ENCODE measurements at places on chromosomes 12 and 14. TPM values are rescaled to one million over a fixed set of nuclear protein-coding genes. Genes with fewer than 3 reads are reported as not detected.

Gene RIMBP2
- total RNA-seq = not detected

DNA sequence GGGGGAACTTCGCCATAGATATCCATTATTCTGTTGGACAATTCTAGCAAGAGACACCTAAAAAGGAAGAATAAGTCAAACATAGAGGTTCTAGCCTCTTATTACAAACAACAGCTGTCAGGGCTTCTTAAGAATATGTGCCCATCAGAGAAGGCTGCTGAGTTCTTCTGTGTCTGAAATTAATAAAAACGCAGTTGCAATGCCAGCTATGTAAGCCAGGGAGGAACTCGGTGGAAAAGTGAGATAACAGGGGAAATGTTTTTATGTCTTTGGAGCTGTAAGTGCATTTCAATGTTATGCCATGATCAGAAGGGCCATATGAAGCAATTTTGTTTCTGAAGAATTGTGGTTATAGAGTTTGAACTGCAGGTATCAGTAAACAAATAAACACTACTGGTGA is 95.0 kb downstream of the SYT1 start:
- no peak for DNase-seq
- no peak overlapping the region for H3K27ac ChIP-seq
- no peaks in the 10 kb centered on the region for H3K36me3 ChIP-seq
- H3K27me3 ChIP-seq = no peaks in the 10 kb centered on the region
- H3K4me3 ChIP-seq = no peak overlapping the region

- no peaks in the 10 kb centered on the region for H3K27me3 ChIP-seq
- H3K4me3 ChIP-seq = no peak overlapping the region
- H3K4me1 ChIP-seq = peaks cover 2% of the 10 kb centered on the region
- H3K27ac ChIP-seq = no peak overlapping the region
- peaks cover 13% of the 10 kb centered on the region for H3K36me3 ChIP-seq
Measured at GRCh38 chr14:92665661-92666110, 82.7 kb downstream of the LGMN start.

- H3K27ac ChIP-seq = no peak overlapping the region
- no peak for DNase-seq
- H3K27me3 ChIP-seq = no peaks in the 10 kb centered on the region
- no peaks in the 10 kb centered on the region for H3K4me1 ChIP-seq
Measured at GRCh38 chr14:104523546-104523935, 56.0 kb upstream of the C14orf180 start.

DNA sequence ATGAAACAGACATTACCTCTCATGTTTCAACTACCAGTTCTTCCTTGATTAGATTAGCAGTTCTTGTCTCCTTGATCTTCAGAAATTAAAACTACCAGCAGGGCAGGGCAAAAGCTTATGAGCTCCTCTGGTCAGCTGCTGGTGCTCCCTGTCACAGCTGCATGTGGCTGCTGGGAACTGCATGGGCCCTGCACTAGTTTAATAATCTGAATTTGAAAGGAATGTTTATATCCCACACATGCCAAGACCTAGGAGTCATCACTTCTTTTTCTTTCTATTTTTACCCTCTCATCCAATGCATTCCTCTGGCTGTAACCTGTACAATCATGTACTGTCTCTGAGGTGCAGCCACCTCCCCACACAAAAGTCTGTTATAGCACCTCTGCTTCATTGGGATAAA is 73.9 kb downstream of the ARMH4 start:
- DNase-seq = peak; percentile 84
- H3K4me1 ChIP-seq = peaks cover 18% of the 10 kb centered on the region
- no peak overlapping the region for H3K4me3 ChIP-seq
- H3K27ac ChIP-seq = no peak overlapping the region
- no peaks in the 10 kb centered on the region for H3K36me3 ChIP-seq

Data from IMR-90 (cell line).